ENCODE measurements at places on chromosomes 4 and X.

GRCh38 chr4:41334182-41334581 lies 77.5 kb downstream of the UCHL1 start:
- DNase-seq = no peak

- DNase-seq = no peak
Observed at GRCh38 chrX:101605146-101605545, 12.7 kb downstream of the ARMCX6 start.

- no peak for DNase-seq
Observed at GRCh38 chrX:40012868-40013265, 84.9 kb downstream of the BCOR start.

- no peak for DNase-seq
Observed at GRCh38 chr4:108544481-108544880, 75.9 kb upstream of the RPL34 start.

DNA sequence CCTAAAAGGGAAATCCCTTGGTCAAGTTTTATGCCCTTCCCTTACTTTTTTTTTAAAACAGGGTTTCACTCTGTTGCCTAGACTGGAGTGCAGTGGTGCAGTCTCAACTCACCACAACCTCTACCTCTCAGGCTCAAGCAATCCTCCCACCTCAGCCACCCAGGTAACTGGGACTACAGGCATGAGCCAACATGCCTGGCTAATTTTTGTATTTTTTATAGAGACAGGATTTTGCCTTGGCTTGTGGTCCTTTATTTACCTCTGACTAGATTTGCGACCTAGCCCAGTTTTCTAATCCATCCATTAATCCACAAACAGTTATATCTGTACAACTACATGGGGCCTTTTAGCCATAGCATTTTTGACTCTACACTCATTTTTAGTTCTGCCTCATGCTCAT lies 23.7 kb downstream of the CDS1 start:
- DNase-seq = no peak

- no peak for DNase-seq
Observed at GRCh38 chr4:132230025-132230424, 919.1 kb upstream of the PCDH10 start.

DNA sequence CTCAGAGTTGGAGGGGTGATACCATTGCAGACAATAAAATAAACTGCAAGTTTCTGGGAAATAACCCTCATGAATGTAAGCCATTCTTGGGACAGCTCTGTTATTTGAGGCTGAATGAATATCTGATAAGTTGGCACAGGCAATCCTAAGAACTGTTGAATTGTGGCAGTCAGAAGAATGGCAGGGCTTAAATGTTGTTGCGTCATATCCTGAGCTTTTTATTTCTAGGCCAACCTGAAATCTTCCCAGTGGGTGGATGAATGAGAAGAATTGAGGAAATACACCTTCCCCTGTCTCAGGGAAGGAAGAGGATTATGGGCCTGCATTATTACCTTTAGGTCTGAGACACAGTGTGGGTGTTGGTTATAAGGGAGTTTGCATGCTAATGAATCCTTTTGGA lies 64.4 kb upstream of the C4orf54 start:
- peak; percentile 73 for DNase-seq

DNA sequence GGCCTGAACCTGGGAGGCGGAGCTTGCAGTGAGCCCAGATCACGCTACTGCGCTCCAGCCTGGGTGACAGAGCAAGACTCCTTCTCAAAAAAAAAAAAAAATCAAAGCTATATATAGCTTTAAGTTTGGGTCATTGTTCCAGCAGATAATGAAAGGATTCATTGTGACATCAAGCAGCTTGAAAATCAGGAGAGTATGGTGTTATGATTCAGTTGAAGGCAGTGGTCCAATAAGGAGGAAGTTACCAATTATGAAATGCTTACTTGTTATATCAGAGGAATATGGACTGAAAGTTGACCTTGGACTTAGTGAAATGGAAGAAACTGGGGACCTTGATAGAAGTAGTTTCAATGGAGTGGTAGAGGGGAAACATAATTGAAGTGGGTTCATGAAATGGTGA lies 140.4 kb upstream of the MAD2L1 start:
- DNase-seq = peak; percentile 85

DNA sequence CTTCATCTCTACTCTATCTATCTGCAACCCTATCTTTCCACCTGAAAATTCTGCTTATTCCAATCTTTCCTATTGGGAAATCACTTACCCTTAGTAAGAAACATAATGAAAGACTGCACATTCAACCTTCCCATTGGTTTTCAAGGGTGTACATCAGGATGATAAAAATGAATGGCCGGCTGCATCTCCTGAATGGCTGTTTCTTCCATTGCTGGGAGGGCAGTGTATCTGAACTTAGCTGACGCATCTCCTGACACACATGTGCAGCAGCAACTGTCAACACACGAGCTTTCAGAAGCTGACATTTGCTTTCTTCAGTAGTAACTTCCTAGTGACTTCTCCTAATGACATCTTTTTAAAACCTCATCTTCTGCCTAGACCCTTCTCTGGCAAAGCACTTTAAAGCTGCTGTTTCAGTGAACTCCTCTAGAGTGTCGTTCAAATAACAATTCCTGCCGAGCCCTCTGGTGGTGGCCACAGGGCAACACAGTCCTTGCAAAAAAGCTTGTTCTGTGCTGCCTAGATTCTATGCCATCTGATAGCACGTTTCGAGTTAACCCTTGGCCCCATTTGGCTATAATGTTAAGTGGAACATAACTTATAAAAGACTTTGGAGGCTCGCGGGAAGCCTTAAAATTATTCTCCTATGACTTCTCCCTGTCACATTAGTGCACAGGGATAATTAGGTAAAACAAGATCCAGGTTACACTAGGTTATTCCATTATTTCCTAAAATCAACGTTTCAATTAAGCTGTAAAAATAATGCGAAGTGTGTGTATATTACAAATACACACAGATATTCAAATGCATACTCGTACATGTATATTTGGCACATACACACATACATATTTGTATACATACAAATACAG lies 2340.7 kb downstream of the PCDH7 start:
- DNase-seq = no peak

GRCh38 chr4:178470996-178471784 lies 1029.0 kb upstream of the AGA start:
- DNase-seq = no peak

- DNase-seq = peak; percentile 65
Observed at GRCh38 chr4:157961229-157961990, 211.4 kb downstream of the GASK1B start.

- DNase-seq = peak; percentile 84
Observed at GRCh38 chr4:7939377-7940108, at the start of gene AFAP1. TSS of gene AFAP1 (minus strand) at chr4:7939861. CDS start at chr4:7872078, 67,783 bp downstream.

GRCh38 chr4:152456609-152457008 lies 79.3 kb downstream of the FBXW7 start:
- DNase-seq = no peak

DNA sequence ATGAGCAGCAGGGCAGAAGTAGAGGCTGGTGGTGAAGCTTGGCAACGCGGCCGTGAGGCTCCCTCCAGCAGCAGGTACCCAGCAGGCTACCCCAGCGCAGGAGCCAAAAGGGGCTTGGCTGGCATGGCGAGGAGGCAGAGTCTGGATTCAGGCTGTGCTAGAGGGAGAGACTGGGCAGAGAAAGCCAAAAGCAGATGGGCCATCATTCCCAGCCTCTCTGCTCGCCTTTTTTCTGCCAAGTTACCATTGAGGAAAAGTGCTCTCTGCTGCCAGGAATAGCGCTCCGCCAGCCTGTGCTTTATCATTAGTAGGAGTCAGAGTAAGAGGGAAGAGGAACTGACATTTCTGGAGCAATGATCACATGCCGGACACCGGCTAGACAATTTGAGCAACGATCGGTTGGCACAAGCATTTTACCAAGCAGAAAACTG lies 28.7 kb upstream of the MAP3K15 start:
- DNase-seq = no peak

DNA sequence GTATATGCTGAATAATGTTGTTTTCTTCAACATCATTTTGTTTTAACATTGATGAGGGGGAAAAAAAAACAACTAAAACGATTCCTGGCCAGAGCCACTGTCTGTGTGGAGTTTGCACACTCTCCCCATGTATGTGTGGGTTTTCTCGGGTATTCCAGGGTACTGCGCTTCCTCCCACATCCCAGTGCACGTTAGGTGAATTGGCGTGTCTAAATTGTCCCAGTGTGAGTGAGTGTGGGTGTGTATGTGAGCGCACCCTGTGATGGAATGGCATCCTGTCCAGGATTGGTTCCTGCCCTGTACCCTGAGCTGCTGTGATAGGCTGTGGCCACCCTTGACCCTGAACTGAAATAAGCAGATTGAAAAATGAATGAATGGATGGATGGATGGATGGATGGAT lies 2.4 kb upstream of the DLG3 start:
- DNase-seq = no peak

DNA sequence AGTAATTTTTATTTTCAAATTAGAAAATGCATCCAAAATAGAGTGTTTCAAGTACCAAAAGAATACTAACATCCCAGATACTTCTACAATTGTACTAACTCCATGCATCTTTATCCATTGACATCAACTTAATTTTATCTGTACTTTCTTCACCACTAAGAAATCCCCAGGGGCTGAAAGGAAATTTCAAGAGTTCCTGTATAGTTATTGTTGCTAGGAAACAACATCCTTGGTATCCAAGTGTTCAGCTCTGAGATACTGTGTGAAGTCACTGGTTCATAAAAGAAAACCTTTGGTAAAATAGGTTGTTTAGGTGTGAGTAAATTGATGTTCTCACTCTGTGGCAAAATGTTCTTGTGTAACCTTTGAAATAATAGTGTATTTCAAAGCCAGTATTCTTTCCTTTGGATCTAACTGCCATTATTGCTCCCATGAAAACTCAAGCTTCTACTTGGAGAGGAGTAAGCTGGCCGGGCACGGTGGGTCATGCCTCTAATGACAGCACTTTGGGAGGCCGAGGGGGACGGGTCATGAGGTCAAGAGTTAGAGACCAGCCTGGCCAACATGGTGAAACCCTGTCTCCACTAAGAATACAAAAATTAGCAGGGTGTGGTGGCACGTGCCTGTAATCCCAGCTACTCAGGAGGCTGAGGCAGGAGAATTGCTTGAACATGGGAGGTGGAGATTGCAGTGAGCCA lies 72.9 kb downstream of the COMMD8 start:
- DNase-seq = no peak

DNA sequence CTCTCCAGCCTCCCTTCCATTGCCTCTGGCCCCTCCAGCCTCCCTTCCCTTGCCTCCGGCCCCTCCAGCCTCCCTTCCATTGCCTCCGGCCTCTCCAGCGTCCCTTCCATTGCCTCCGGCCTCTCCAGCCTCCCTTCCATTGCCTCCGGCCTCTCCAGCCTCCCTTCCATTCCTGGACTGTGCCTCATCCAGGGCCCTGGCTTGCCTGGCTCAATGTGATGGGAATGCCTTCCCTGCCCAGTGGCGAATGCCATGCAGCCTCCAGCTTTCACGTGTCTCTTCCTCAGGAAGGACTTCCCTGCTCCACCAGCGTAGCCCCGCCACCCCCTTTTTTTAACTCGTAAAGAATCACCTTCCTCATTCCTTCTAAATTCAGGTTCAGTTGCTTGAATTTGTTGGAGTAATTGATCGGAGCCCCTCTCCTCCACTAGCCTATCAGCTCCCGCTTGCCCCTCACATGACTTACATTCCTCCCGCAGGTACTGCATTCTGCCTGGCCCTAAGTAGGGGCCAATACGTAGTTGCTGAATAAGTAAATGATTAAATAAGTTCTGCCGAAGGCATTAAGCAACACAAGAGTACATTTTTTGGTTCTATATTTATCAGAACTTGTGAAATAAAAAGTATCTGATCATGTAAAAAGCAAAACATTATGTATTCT lies 30.3 kb downstream of the SORBS2 start:
- DNase-seq = no peak

All from COLO829 (cell line).